ENCODE measurements at places on chromosomes 12 and 14.

DNA sequence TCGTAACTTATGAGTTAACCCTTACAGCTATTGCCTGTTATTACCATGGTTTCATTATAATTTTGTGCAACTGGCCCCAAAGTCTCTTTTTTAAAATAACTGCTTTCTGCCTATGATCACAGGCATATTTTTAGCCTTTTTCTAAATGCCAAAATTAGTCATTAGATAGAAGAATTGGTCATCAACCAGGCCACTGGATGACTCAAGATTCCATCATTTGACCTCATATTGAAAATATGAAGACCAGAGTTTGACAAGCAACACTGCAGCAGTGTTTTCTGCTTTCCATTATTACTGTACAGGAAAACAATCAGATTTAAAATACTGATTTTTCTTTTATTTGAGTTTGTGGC is 54.7 kb upstream of the OTOGL start:
- DNase-seq = no peak

DNA sequence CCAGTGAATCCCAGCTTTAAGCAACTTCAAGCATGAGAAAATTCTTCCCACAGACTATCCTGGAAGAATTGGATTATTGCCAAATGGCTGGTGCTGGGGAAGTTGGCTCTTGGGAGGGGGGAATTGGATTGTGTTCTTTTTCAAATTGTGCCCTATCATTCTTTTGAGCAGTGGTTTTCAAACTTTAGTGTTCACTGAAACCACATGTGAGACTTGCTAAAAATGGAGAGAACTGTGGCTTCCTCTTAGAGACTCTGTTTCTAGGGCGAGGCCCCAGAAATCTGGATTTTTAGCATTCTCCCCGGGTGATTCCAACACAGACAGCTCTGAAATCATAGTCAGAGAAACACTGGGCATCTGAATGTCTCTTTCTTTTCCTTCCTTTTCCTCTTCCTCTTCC is 14.3 kb upstream of the OTUB2 start:
- no peak for DNase-seq

DNA sequence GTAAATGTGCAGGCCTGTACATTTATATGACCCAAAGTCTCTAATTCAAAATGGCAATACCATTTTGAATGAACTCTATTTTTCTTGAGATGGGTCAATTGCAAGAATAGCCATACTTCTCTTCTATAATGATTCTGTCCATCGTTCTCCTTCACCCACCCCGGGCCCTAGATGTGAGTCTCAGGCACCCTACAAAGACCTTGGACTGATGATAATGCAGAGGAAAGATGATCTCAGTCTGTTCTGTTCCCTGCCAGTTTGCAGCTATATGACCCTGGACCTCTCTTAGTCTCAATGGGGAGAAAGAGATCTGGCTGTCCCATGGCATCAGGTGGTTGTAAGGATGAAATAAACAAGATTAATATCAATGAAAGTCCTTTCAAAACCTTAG is 30.1 kb downstream of the VCPKMT start:
- DNase-seq = no peak

DNA sequence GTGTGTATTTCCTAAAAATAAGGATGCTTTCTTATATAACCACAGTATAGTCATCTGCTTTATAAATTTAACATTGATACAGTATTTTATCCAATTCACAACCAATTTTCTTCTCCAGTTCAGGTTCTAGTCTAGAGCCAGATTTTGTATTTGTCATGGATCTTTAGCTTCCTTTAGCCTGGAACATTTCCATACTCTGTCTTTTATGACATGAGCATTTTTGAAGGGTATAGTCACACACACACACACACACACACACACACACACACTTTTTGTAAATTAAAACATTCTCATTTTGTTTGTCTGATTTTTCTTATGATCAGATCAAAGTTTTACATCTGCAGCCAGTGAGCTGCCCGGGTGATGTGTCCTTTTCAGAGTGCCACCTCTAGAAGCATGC is 25.4 kb downstream of the CGRRF1 start:
- no peak for DNase-seq

GRCh38 chr12:15495746-15496145 is 173.4 kb downstream of the PTPRO start:
- DNase-seq = no peak

Measured in T-helper 2 cell (primary cell).